H54 (cell line): ENCODE measurements at places on chromosomes 7 and 10.

GRCh38 chr7:1176891-1177373 is 16.9 kb upstream of the ZFAND2A start:
- no peak for DNase-seq

- DNase-seq = peak; percentile 62
These were observed 106.9 kb upstream of the GPR26 start for GRCh38 chr10:123559066-123559822.

- DNase-seq = peak; percentile 38
These were observed 84.1 kb downstream of the PTPRE start for GRCh38 chr10:127990846-127991542.

DNA sequence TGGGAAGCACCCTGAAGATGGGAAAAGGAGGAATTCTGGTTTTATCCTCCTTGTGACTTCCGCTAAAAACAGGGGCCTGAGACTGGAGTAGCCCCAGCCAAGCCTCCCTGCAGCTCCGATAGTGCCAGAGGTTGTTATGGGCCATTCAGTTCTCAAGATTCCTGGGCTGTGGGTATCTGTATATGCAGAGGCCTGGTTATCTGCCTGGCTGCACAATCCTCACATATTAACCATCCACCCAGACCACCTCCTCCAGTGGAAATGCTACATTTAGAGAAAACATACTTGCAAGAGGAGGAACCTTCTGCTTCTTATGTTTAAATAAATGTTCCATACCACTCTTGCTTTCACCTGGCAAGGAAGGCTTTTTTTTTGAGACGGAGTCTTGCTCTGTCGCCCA is 34.6 kb downstream of the ARL3 start:
- no peak for DNase-seq

GRCh38 chr10:21750424-21750823 is 216.4 kb downstream of the MLLT10 start:
- DNase-seq = no peak

- no peak for DNase-seq
These were observed 23.0 kb downstream of the SMKR1 start for GRCh38 chr7:129525225-129525862.
